ENCODE measurements at places on chromosomes 3 and 15.

DNA sequence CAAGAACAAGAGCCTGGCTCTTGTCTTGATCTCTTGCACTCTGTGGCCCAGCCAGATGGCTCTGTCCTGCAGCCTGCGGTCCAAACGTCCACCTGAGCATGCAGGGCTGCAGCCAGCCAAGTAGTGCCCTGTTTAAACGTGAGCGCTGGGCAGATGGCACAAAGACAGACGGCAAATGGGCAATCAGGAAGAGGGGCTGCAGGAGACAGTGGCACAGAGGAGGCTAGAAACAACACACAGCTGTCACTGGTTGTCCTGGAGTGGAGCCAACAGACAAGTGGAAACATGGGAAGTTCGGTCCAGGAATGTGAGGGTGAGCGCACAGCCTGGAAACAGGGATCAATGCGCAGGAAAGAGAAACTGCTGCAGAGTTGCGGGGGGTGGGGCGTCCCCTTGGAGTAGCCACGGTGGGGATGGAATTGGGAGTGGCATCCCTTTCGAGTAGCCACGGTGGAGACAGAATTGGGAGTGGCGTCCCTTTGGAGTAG is 10.7 kb upstream of the ZXDC start:
- DNase-seq = no peak

GRCh38 chr3:58994746-58995330 is 55.0 kb downstream of the CFAP20DC start:
- no peak for DNase-seq

DNA sequence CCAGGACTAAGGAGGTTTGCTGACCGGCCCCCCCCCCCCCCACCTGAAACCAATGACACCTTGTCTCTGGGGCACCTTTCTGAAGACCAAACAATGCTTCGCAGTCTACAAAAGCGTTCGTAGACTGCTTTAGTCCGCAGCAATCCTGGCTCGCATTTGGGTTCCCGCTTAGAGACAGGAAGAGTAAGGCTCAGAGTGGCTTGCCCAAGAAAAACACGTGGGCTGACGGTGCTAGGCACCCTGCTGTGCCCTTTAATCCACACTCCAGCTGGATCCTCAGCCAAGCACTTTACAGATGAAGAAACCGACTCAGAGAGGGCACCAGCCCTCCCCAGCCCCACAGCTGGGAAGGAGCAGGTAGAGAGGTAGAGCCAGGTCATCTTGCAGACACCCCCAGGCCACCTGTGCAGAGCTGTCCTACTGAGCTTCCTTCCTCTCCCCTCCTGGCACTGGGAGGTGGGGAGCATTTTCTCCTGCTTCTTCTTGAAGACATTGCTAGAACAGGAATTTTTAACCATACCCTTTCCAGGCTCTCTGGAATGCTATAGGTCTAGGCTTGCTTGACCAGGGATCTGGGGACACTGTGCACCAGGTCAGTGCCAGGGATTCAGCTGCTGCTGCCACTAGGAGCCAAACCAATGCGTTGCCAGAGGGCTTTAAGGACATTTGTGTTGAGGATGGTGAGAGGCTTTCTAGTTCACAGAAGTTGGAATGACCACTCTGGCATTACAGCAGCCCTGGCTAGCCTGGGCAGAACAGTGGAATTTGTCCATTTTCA is 1.0 kb upstream of the KLF15 start:
- DNase-seq = no peak

- no peak for DNase-seq
Observed at GRCh38 chr15:39605146-39605545, 24.3 kb downstream of the THBS1 start.

- no peak for DNase-seq
Observed at GRCh38 chr15:51382787-51383186, 41.3 kb downstream of the GLDN start.

GRCh38 chr15:98800437-98801233 is 152.3 kb downstream of the IGF1R start:
- no peak for DNase-seq
